ENCODE measurements at places on chromosomes 7 and 10.
A peak's percentile ranks its signal among the peaks of the same experiment; 100 is the strongest.

DNA sequence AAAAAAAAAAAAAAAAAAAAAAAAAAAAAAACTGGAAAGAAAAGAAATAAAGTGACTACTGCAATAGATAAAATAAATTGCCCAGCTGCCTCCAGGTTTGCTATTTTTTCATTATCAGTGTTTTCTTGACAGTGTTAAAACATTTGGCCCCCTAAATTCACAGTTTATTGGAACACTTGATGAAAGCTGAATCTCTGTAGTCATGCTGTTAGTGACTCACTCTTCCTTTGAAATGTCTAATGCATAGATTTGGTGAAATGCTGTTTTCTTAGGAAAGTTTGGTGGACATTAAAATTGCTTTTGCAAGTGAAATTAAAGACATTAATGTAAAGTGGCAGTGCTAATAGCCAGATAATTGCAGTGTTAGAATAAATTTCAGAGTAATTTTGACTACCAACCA lies 785.2 kb downstream of the NRG3 start:
- DNase-seq: no peak

DNA sequence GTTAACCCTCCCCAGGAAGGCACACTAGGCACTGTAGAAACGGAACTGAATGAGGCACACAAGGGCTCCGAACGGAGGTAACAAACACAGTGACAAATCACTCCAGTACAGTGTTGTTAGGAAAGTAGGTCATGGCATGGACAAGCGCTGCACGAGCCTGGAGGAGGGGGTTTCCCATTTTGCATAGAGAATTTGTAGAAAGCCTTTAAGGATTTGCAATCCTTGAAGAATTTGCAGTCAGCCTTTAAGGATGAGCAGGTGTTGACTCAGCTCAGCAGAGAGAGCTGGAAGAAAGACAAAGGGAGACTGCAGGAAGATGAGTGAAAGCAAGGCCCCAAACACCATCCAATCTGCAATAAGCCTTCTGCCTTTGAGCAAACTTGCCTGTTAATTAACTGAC lies 51.1 kb upstream of the PPP1R3C start:
- DNase-seq: no peak

DNA sequence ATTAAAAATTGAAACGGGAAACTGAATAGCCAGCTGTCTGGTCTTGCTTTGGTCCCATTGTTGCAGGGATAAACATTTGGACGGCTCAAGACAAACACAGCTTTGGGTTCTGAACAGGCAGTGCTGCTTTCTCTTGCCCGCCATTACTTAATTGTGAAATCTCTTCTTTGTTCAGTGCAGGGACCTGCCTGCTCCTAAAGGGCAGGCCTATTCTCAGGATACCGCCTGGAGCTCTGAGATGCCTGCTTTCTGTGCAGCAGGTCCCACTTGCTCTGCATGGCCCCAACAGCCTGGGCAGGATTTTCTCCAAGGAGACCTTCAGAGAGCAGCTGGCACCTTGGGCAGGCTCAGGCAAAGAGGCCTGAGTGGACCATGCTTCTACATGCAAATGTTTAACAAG lies 237.6 kb downstream of the KCNMA1 start:
- peak; percentile 38 for DNase-seq

- no peak for DNase-seq
Observed at GRCh38 chr7:113283861-113284260, 165.5 kb upstream of the SMIM30 start.

DNA sequence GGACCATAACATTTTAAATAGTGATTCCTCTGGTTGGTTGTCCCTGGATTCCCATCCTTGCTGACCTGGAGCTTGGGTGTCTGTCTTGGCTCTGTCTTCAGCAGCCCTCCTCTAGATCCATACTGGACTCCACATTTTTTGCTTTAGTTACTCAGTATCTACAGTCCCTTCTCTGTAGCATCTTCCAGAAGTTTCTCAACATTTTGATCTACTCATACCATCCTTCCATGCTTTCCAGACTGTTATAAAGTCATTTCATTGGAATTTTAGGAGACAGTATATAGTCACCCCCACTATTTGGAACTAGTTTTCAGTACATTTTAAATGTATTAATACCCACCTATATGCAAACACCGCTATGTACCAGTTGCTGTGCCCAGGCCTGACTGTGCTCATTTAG lies 25.8 kb downstream of the APBB1IP start:
- no peak for DNase-seq
